Myocyte (in vitro differentiated cells): ENCODE measurements at places on chromosomes 3 and 15. TPM values are rescaled to one million over a fixed set of nuclear protein-coding genes. Genes with fewer than 3 reads are reported as not detected.

SUSD5 gene
- 8.9 and 10.1 TPM in 2 replicates for total RNA-seq

GRCh38 chr15:65460741-65461347 is 38.1 kb upstream of the IGDCC4 start:
- no peak for DNase-seq

GRCh38 chr3:173304182-173304800 is 93.3 kb upstream of the NLGN1 start:
- no peak for DNase-seq

CNTN3 gene
- 0.08 and 1.1 TPM in 2 replicates for total RNA-seq

GRCh38 chr15:89442671-89443307 is 53.6 kb downstream of the RHCG start:
- DNase-seq, result peak; percentile 43

- peak; percentile 68 for DNase-seq
Measured at GRCh38 chr15:44738340-44738984, 2.1 kb downstream of the TRIM69 start.

DNA sequence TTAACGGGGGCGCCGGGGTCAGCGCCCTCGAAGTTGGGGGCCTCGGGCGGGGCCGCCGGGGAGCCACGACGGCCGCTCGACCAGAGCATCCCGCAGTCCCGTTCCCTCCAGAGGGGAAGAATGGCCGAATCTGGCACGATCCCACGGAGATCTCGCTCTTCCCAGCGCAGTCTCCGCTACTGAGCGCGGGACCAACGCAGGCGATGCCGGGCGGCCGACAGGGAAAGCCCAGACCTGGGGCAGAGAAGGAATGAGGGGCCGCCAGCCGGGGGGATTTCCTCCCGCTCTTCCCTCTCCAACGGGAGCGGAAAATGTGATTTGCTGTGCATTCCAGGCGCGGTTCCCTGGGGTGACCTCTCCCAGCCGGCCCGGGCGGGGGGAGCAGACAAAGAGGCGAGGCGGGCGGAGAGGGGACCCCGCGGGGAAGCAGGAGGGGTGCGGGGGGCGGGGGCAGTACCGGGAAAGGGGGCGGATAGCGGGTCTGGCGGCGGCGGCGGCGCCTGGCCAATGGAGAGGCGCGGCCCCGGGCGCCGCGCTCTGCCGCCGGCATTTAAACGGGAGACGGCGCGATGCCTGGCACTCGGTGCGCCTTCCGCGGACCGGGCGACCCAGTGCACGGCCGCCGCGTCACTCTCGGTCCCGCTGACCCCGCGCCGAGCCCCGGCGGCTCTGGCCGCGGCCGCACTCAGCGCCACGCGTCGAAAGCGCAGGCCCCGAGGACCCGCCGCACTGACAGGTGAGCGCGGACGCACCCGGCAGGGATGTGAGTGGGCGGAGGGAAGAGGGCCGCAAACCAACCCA is at the start of gene GREM1:
GREM1 (plus strand) TSS at position 579 of the 801 bp plus-strand sequence. CDS start 12,687 bp downstream, outside the sequence.
- peak; percentile 70 for DNase-seq

DNA sequence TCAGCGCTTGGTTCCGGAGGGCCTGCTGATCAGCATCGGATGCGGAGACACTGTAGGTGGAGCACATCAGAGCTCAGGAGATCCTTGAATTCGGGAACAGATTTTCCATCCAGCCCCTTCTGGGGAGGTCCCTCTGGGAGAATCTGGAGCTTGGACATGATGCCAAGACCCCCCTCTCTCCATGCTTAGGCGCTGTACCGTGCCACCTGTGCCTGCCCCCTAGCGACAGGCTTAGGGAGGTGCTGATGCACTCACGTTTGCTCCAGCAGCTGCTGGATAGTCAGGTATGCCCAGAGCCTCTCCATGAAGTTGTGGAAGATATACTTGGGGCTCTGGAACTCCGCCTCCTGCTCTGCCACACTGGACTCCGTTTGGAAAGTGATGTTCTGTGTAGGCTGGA is 9.7 kb downstream of the ITIH4 start:
- no peak for DNase-seq

- peak; percentile 63 for DNase-seq
Measured at GRCh38 chr3:138359919-138360868, 11.8 kb downstream of the MRAS start.

DNA sequence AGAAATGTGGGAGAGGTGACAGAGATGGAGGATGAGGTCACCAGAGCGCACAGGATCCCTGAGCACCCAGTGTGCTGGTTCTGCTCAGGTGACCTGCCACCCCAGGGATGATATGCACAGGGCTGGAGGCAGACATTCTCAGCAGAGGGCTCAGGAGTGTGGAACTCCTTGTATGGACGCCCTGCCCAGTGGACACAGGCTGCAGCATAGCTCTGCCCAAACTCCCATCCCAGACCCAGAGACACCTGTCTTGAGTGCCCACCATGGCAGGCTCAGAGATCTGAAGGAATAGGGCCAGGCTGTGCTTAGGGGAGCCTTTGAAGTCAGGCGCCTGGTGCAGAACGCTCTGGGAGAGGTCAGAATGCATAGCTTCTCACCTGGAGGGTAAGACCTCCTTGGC is 47.3 kb downstream of the PPCDC start:
- DNase-seq, result no peak

CACNA2D2 gene
- not detected in 2 replicates for total RNA-seq

LEO1 gene
- total RNA-seq, result 26.6 and 35.0 TPM in 2 replicates

- DNase-seq, result no peak
Measured at GRCh38 chr3:67106874-67107273, 108.8 kb downstream of the KBTBD8 start.

GRCh38 chr15:80500021-80500420 is 95.8 kb downstream of the ARNT2 start:
- DNase-seq, result no peak

DNA sequence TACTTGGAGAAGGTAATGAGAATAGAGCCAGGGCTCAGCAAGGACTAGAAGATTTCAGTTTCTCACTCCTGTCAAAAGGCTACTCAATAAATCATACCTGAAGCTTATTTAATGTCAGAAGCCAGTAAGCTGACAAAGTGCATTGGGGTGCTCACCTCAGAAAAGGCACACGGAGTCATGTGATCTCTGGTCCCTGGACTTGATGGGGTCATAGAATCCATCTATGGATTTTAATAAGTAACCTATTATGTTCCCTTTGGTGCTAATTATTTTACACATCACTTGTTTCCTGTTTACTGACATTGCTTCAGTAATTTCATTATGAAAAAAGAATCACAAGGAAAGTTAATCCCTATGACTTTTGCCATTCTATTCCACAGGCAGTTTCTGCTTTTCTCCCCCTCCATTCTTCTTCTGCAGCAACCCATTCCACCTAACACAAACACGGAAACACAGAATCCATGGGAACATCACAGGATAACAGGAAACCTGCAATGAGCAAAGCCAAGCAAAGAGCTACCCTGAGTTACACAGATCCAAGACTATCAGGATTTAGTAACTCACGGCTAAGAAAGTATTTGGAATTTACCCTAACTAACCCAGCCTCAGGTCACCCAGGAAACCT is 159.6 kb downstream of the MEIS2 start:
- no peak for DNase-seq

DNA sequence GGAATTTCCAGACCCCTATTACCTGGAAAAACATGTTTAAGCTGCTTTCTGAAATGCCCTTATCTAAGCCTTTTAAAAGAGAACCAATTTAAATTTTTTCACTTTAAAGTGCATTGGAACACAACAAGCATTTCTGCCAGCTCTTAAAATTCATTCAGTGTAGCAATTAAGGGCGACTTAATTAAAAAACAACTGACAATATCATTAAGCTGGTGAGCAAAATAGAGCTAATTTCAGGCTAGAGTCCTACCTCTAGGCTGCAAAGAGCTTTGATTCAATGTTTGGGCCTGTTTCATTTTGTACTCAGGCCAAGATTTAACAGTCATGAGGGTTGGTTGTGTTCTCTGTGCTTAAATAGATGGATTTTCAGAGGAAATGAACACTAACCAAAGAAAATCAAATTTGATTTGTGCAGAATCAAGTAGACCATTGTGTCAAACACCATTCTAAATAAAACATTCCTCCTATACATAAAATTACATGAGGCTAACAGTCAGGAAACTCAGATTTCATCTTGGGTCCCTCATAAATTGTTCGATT is 114.6 kb downstream of the TMEM108 start:
- DNase-seq, result no peak

GRCh38 chr3:115658337-115659181 is 35.2 kb downstream of the GAP43 start:
- DNase-seq, result peak; percentile 91

GRCh38 chr3:87766721-87767120 is 292.1 kb downstream of the CGGBP1 start:
- peak; percentile 5 for DNase-seq

- DNase-seq, result no peak
Measured at GRCh38 chr3:29892976-29893554, 612.2 kb downstream of the RBMS3 start.

- DNase-seq, result no peak
Measured at GRCh38 chr3:73473181-73473897, 151.4 kb downstream of the PDZRN3 start.

- no peak for DNase-seq
Measured at GRCh38 chr3:172573422-172573821, 50.2 kb upstream of the TNFSF10 start.

DNA sequence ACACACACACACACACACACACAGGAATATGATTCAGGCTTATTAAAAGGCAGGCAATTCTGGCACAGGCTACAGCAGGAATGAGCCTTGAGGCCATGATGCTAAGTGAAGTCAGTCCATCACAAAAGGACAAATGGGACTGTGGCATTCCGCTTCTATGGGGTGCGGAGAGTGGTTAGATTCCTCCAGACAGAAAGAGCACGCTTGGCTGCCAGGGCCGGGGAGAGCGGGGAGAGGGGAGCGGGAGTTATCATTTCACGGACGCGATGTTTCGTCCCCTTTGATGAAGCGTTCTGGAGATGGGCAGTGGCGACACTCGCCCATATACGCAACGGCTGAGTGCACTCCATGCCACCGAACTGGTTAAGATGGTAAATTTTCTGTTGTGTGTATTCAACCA is 58.5 kb upstream of the FAM174B start:
- DNase-seq, result peak; percentile 84

GRCh38 chr3:123757281-123757940 is 126.7 kb downstream of the MYLK start:
- peak; percentile 97 for DNase-seq

GRCh38 chr15:78460737-78461136 is 22.7 kb downstream of the IREB2 start:
- no peak for DNase-seq

DNA sequence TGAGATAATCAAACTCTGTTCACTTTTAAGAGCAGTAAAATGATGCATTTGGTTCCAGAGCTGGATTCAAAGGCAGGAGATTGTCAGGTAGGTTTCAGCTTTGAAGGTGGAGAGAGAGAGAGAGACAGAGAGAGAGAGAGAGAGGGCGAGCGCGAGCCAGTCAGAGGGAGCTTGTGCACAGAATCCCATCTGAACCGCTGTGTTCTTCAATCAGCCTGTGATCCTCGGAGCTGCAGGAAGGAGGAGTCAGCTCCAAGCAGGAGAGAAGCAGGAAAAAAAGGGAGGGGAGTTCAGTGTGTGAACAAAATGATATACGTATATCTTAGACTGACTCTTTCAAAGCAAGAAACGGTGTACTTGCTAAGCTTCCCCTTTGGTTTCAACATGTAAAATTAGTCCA is at the start of gene GPR149:
GPR149 (minus strand) TSS at position 177 of the 400 bp plus-strand sequence. CDS start 575 bp downstream, outside the sequence.
- no peak for DNase-seq

LYZL4 gene
- not detected in 2 replicates for total RNA-seq

DNA sequence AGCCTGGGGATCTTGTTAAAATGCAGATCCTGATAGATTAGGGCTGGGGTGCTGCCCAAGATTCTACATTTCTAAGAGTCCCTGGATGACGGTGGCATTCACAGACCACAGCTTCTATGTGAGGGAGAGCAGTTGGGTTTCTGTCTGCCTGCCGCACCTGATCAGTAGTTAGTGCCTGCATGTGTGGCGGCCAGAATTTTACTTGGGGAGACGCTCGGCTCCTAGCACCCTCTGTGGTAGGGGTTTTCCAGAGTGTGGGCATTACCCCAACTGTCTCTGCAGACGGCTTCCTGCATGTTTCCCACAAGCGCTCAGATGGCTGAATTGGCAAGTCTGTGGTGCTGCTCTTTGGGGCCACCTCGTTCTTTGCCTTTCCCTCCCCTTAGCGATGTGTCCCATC is 8.3 kb downstream of the GHRL start:
- DNase-seq, result no peak

NT5DC2 gene
- 45.0 and 50.3 TPM in 2 replicates for total RNA-seq

DNA sequence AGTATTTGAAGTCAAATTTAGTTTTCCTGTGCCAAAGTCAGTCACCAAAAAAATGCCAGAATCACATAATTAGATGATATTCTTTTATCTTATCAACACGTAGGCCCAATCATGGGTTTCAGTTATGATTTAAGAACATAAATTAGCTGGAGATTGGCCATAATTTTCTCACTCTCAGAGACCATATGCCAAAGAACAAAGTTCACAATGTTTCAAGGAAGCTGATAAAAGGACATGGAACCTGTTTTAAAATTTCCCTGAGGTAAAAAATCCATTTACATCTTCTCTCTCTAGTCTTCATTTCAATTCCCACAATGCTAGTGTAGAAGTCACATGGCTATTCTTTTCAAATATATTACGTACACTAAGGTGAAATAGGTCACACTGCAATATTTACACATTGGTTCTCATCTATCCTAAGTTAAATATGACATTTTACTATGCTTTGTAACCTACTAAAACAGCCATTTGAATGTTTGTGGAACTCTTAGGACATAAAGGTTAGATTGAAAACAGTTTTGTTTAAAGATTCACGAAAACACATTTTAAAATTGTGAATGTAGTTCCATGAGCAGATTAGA is 42.7 kb upstream of the DCUN1D1 start:
- DNase-seq, result no peak

DNA sequence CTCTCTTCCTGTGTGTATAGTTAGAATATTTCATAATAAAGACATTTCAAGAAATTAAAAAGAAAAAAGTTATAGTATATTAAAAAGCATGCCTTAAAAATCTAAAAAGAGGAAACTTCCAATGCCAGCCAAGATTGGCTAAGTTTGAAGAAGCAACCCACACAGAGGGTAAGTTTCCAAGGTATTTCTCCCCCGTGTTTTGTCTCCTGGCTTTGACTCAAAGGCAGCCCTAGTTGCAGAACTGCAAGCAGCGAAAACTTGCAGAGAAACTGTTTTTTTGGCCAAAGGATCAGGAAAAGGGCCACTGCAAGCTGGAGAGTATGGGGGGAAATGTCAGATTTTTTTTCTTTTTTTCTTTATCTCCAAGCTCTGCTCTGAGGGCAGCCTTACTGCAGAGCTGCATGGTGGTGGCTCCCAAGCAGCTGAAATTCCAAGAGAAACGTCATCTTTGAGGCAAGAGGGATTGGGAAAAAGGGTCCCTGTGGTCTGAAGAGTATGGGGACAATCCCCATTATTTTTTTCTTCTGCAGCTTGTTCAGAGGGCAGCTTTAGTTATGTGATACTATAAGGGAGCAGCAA is 23.0 kb downstream of the HACL1 start:
- no peak for DNase-seq
